ENCODE measurements at places on chromosomes 6 and 20.

GRCh38 chr20:36856195-36856594 lies 19.7 kb upstream of the TLDC2 start:
- no peak for DNase-seq

DNA sequence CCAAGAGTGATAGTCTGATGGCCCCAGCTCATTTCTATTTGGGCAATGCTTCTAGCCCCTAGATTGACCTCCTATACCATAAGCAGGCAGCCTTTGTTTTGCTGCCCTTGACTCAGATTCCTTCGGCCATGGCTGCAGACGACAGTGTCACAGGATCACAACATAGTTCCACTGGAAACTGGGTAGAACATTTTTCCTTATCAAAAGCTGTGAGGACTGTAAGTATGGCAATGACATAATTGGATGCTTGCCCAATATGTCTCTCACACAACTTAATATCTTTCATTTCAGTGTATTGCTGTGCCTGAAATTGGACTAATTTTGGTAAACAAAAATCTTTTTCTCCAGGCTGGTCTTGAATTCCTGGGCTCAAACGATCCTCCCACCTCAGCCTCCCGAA lies 22.9 kb downstream of the KIF6 start:
- no peak for DNase-seq

DNA sequence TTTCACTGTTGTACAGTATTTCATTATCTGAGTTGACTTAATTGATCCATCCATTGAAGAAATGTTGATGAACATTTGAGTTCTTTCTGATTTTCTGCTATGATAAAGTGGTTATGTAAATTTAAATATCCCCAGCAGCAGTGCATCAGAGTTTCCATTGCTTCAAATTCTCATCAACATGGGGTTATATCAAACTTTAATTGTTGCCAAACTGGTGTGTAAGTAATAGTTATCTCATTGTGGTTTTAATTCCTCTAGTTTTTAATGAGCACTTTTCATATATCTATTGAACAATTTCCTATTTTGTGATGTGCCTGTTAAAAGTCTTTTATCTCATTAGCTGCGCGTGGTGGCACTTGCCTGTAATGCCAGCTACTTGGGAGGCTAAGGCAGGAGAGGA lies 18.1 kb downstream of the ZNFX1 start:
- no peak for DNase-seq

GRCh38 chr6:121032268-121033006 lies 301.8 kb downstream of the TBC1D32 start:
- no peak for DNase-seq

DNA sequence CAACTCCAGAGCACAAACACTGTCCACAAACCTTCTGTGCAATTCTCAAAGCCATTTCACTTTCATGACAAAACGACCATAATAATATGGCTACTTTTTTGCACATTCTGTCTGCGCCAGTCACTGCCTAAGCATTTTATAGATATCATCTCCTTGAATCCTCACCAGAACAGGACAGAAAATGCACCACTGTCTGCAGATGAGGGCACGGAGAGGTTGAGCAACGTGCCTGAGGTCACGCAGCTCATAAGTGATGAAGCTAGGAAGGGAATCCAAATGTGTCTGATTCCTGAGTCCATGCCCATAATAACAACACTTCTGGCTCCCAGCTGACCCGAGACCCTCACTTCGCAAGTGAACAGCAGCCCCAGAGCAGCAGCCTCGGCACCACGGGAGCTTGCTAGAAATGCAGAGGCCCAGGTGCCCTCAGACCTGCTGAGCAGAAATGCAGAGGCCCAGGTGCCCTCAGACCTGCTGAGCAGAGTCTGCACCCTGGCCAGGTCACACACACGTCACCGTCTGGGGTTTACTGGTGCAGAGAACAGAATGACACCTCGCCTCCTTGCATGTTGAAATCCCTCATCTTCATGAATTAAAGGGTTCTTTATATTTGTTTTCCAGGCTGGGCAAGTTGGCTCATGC lies 265.2 kb downstream of the BMP7 start:
- DNase-seq = no peak

GRCh38 chr20:47663354-47664067 lies 121.8 kb downstream of the SULF2 start:
- peak; percentile 77 for DNase-seq

DNA sequence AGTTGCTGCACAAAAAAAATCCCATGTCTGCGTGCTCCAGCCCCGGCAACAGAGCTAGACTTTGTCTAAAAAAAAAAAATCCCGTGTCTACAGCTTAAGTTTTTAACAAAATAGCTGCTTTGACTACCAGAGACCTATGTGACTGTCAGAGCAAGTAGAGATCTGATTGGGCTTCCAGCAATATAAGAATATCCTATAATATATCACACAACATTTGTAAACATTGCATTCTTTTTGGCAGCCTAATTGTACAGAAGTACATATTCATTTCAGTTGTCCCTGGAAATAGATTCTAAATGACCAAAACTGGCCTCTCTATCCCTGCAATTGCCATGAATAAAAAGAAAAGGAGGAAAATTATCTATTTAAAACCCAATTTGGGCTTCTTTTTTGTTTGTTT lies 139.5 kb upstream of the RNF217 start:
- DNase-seq = no peak

- no peak for DNase-seq
Measured at GRCh38 chr20:25288291-25289181, 40.7 kb downstream of the PYGB start.

DNA sequence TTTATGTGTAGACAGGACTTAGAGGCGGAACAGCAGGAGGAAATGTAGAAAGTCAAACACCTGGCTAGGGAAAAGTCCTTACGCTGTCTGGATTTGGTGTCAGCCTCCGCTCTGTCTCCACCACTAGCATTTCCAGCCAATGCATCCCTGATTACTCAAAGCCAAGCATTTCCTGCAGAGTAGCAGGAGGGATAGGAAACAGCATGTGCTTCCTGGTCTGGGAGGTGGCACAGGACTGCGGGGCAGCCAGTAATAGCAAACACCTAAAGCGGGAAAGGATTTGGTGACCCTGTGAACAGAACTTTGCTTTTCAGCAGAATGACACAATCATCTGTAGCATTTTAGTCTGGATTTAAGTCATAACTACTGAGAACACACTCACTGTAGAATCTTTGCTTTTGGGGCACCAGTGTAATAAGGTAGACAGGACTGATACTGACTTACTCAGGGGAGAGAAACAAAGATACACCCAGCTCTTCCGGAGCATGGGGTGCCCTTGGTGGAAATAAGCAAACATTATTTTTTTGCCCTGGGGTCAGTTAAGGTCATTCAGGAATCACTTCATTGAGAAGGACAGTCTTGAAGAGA lies 133.3 kb upstream of the AHI1 start:
- DNase-seq = no peak

DNA sequence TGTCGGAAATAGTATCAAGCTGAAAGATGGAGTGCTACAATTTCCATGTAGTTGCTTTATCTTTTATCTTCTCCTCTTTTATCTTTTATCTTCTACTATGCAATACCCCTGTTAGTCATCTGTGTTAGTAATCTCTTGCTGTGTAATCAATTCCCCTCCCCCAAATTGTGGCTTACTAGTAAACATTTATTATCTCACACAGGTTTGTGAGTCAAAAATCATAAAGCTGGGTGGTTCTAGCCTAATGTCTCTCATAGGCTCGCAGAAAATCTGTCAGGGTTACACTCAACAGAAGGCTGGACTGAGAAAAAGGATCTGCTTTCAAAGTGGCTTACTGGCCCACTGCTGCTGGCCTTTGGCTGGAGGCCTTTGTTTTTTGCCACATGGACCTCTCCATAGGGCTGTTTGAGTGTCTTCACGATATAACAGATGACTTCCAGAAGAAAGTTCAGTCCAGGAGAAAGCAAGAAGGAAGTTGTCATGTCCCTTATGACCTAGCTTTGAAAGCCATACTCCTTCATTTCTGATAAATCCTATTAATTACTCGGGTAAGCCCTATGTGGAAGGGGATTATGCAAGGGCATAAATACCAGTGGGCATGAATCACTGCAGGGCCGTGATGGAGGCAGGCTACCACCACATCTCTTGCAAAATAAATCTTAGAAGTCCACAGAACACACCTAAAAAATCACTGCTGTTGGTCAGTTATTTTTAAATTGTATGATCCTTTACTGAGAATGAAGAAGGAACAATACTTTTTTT lies 24.5 kb upstream of the PTCHD4 start:
- no peak for DNase-seq

GRCh38 chr20:9076440-9076839 lies 7.6 kb downstream of the PLCB4 start:
- no peak for DNase-seq

- no peak for DNase-seq
Measured at GRCh38 chr6:151065027-151065815, 174.5 kb upstream of the AKAP12 start.

GRCh38 chr6:24951811-24952299 lies 16.1 kb upstream of the RIPOR2 start:
- no peak for DNase-seq

DNA sequence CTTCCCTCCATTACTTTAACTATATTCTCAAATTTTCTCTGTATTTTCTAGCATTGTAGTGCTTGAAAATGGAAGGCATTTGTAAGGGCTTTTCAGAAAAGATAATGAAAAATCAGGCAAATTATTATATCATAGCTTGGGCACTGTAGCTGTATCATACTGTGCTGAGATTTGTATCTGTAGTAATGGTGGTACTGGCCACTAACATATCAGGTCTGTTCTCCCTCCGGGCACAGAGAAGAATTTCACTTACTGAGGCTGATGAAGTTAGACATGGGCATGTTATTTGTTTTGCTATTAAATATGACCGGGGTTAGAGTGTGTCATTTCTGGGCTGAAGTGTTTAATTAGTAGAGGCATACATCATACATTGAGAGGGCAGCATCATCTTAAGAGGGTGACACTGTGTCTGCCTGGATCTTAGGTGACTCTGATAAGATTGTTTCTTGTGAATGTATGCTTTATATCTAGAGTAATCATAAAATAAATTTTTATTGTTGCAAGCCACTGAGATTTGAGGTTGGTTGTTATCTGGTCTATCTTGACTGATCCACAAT lies 1395.9 kb downstream of the EPHA7 start:
- DNase-seq = no peak

DNA sequence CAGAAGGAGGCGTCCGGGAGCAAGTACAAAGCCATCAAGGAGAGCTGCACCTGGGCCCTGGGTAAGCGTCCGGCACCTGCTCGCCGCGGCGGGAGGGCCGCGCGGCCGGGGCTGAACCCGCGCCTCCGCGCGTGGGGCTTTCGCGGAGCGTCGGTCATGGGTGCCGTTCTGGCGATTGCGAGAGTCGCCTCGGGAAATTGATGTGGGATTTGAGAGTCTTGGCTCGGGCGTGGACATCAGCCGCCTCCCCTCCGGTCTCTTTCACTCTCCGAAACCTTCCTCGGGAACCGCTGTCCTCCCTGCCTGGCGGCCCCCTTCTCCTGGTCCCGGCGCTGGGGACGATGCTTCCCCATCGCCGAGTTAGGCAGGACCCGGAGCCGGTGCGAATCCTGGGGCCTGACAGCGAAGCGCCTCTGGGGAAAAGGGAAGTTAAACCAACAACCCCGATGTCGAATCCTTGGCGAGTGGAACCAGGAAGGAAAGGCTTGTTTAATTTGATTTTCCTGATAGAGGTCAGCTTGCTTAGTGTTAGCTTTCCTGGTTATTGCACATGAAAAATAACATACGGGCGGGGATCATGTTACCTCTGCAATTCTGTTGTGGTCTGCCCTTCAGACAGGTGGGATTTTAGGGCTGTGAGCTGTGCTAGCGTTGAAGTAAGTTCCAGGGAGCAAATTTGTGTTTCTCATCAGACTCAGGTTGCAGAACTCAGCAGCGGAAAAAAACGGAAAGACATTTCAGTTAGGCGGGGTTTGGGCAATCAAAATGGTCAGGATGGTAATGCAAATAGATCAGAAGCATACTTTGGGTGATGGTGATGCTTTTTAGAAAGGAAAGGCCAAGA lies 594 bp downstream of the ARFGEF3 start:
- DNase-seq = no peak

DNA sequence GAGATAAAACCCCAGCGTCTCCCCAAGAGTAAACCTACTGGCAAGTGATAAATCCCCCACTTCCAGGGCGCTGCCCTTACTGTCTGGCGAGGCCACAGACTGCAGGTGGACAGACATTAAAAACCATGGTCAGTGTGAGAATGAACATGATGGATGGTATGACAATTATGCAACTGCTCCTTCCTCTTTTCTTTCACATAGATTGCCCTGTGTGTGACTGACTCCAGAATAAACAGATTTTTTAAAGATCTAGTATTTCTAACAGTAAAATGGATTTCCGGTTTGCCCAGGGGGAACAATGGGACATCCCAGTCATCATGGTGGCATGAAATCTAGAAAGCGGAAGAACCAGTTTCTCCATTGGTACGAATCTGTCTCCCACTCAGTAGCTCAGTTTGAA lies 153.7 kb downstream of the FOXC1 start:
- no peak for DNase-seq

Data from memory B cell (primary cell).